Activated CD4-positive, alpha-beta T cell treated with anti-CD3 and anti-CD28 coated beads, Interleukin-2, amount 10 ng/mL, durations not matched to agents 7 days and 5 days (primary cell): ENCODE measurements at places on chromosomes 7 and 10. TPM values are rescaled to one million over a fixed set of nuclear protein-coding genes. Genes with fewer than 3 reads are reported as not detected.

- H3K27me3 ChIP-seq: no peaks in the 10 kb centered on the region
- H3K27ac ChIP-seq: no peak overlapping the region
- no peak for DNase-seq
- H3K4me3 ChIP-seq: no peak overlapping the region
- H3K36me3 ChIP-seq: no peaks in the 10 kb centered on the region
Measured at GRCh38 chr7:122369756-122370155, 65.2 kb upstream of the FEZF1 start.

DNA sequence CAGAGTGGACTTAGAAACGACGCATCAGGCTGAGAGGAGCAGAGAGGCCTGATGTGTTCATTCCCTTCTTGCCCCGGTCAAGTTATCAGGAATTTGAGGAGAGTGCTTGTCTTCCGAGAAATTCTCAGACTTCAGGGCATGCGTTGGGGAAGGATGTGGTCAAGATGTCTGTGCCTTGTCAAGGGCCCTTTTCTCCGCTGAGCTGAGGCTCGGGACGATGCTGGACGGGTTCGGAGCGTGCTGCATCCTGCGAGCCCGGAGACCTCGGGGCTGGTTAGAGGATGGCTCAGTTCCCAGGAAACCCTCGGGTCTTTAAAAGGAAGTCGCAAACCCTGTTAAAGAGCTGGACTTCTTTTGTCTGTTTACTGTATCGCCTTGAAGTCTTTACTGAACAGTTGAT, 325.4 kb downstream of the ADARB2 start:
- H3K36me3 ChIP-seq: no peaks in the 10 kb centered on the region
- H3K4me3 ChIP-seq: no peak overlapping the region
- DNase-seq: no peak
- H3K27ac ChIP-seq: no peak overlapping the region
- H3K27me3 ChIP-seq: peaks cover 8% of the 10 kb centered on the region

- no peak overlapping the region for H3K4me3 ChIP-seq
- H3K4me1 ChIP-seq: no peaks in the 10 kb centered on the region
- DNase-seq: no peak
- no peaks in the 10 kb centered on the region for H3K36me3 ChIP-seq
Measured at GRCh38 chr7:79531905-79532664, 78.6 kb upstream of the MAGI2 start.

GRCh38 chr10:125257521-125258108, 97.3 kb upstream of the CTBP2 start:
- no peak for DNase-seq
- H3K4me1 ChIP-seq: no peaks in the 10 kb centered on the region
- H3K27ac ChIP-seq: no peak overlapping the region
- H3K36me3 ChIP-seq: no peaks in the 10 kb centered on the region

DNA sequence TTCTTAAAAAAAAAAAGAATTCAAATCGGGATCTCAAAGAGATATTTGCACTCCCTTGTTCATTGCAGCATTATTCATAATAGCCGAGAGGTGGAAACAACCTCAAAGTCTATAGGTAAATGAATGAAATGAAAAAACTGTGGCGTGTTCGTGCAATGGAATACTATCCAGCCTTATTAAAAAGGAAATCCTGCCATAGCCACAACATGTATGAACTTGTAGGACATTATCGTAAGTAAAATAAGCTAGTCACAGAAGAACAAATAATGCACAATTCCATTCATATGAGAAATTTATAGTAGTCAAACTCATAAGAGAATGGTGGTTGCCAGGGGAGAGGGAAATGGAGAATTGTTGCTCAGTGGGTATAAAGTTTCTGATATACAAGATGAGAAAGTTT, 37.9 kb downstream of the GRK5 start:
- H3K27me3 ChIP-seq: no peaks in the 10 kb centered on the region
- H3K4me3 ChIP-seq: no peak overlapping the region
- peaks cover 6% of the 10 kb centered on the region for H3K36me3 ChIP-seq
- peaks cover 19% of the 10 kb centered on the region for H3K4me1 ChIP-seq
- H3K27ac ChIP-seq: no peak overlapping the region

DNA sequence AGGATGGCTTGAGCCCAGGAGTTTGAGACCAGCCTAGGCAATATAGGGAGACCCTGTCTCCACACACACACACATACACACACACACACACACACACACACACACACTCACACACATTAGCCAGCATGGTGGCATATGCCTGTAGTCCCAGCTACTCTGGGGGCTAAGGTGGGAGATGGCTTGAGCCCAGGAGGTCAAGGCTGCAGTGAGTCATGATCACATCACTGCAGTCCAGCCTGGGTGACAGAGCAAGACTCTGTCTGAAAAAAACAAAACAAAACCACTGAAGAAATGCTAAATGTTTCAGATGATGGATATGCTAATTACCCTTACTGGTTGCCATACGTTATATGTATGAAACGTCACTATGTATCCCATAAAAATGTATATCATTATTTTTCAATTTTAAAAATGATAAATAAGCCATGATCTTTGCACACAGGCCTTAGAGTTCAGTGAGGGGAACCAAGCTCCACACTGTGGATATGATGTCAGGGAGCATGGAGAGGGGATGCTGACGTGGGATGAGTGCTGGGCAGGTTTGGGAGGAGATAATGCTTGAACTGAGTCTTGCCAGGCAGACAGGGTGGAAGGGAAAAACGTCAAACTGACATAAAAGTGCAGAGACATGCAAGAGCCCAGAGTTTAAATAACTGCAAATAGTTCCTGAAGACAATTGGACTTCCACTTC, 45.9 kb upstream of the ARHGAP12 start:
- no peaks in the 10 kb centered on the region for H3K27me3 ChIP-seq
- no peak for DNase-seq
- no peak overlapping the region for H3K27ac ChIP-seq
- H3K4me1 ChIP-seq: peaks cover 31% of the 10 kb centered on the region
- no peak overlapping the region for H3K4me3 ChIP-seq

DNA sequence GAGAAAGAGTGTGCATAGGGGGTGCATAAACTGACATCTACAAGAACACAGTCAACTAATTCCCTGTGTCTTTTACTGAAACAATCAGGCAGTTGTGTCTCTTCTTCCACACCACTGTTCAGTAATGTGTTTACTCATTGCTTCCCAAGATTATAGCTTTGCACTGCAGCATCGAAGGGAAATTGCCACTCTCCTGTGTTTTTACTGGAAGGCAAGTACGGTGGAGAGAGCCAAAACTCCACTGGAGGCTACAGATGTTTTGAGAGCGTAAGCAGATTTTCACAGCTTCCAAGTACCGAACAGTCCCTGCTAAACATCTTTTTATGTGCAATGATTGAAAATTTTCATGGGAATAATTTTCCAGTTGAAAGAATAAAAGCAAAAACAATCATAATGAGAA, 510.5 kb upstream of the AKR1E2 start:
- no peak for DNase-seq
- no peak overlapping the region for H3K27ac ChIP-seq
- H3K36me3 ChIP-seq: no peaks in the 10 kb centered on the region
- no peak overlapping the region for H3K4me3 ChIP-seq
- no peaks in the 10 kb centered on the region for H3K4me1 ChIP-seq

DNA sequence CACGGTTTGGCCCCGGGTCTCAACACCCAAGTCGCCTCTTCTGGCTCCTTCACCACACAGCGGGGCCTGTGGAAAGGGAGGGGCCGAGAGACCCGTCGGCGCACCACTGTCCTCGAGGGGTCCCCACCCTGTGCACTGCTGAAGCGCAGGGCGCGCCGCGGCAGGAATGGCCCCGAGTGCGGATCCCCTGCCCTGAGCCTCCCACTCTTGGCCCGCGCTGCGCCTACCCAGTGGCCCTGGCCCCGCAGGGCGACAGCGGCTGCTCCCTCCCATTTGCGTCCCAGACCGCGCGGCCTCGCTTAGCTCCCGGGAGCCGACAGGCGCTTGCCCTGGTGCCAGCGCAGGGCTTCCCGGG, 2.1 kb upstream of the SFMBT2 start:
- peaks cover under 1% of the 10 kb centered on the region for H3K36me3 ChIP-seq
- peaks cover 34% of the 10 kb centered on the region for H3K27me3 ChIP-seq
- no peak overlapping the region for H3K4me3 ChIP-seq
- peaks cover 38% of the 10 kb centered on the region for H3K4me1 ChIP-seq

- no peak overlapping the region for H3K27ac ChIP-seq
- no peak overlapping the region for H3K4me3 ChIP-seq
- no peak for DNase-seq
Measured at GRCh38 chr10:61911425-61911824, 9.9 kb downstream of the ARID5B start.

DNA sequence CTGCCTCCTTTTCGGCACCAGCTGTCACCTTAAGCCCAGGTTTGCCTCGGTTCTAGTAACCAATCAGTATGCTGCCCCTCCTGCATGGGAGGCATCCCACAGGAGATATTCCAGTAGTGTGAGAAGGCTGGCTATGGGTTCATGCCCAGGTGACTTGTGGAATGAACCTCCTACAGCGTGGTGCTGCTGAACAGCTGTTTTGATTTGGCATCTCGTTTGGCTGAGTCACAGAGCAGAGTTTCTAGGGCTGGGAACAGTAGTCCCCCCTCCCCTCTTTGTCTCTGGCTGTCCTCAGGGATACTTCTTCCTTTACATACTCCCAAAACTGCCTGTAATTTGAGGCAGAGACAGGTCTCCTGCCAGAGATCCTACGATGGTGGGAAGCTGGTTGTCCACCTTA, 16.1 kb downstream of the R3HCC1L start:
- H3K4me1 ChIP-seq: peaks cover 4% of the 10 kb centered on the region
- H3K27ac ChIP-seq: no peak overlapping the region
- no peak overlapping the region for H3K4me3 ChIP-seq
- no peaks in the 10 kb centered on the region for H3K27me3 ChIP-seq
- peaks cover 62% of the 10 kb centered on the region for H3K36me3 ChIP-seq

DNA sequence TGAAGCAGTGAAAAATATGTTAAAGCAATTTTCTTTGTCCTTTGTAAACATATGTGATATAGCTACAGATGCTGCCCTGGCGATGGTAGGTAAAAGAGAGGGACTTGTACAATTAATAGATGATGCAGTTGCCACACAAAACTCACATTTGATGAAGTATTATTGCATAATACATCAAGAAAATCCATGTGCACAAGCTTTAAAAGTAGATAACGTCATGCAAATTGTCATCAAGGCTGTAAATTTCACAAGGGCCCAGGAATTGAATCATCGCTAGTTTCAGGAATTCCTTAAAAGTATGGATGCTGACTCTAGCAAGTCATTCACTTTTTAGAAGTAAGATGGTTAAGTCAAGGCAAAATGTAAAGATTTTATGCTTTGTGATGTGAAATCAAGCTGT, 10.0 kb downstream of the CYP3A5 start:
- H3K4me1 ChIP-seq: peaks cover 4% of the 10 kb centered on the region
- DNase-seq: no peak
- no peaks in the 10 kb centered on the region for H3K27me3 ChIP-seq
- no peak overlapping the region for H3K4me3 ChIP-seq

- peak; percentile 80 for DNase-seq
- peaks cover 74% of the 10 kb centered on the region for H3K36me3 ChIP-seq
- no peaks in the 10 kb centered on the region for H3K27me3 ChIP-seq
- H3K27ac ChIP-seq: peak overlapping the region; percentile 100
- H3K4me3 ChIP-seq: peak overlapping the region; percentile 97
- peaks cover 20% of the 10 kb centered on the region for H3K4me1 ChIP-seq
Measured at GRCh38 chr7:50307368-50308032, 3.0 kb downstream of the IKZF1 start.

- no peak overlapping the region for H3K27ac ChIP-seq
- peaks cover 6% of the 10 kb centered on the region for H3K27me3 ChIP-seq
- H3K4me3 ChIP-seq: no peak overlapping the region
- no peaks in the 10 kb centered on the region for H3K4me1 ChIP-seq
- no peaks in the 10 kb centered on the region for H3K36me3 ChIP-seq
Measured at GRCh38 chr10:95513008-95513589, 48.1 kb downstream of the SORBS1 start.

- no peaks in the 10 kb centered on the region for H3K36me3 ChIP-seq
- no peak for DNase-seq
- no peak overlapping the region for H3K4me3 ChIP-seq
- no peak overlapping the region for H3K27ac ChIP-seq
- peaks cover 5% of the 10 kb centered on the region for H3K4me1 ChIP-seq
Measured at GRCh38 chr10:7853226-7853842, 35.0 kb downstream of the TAF3 start.

GRCh38 chr10:110664483-110665420, 20.6 kb downstream of the RBM20 start:
- peaks cover 11% of the 10 kb centered on the region for H3K27me3 ChIP-seq
- H3K36me3 ChIP-seq: no peaks in the 10 kb centered on the region
- no peak for DNase-seq
- no peak overlapping the region for H3K27ac ChIP-seq
- H3K4me3 ChIP-seq: no peak overlapping the region

DNA sequence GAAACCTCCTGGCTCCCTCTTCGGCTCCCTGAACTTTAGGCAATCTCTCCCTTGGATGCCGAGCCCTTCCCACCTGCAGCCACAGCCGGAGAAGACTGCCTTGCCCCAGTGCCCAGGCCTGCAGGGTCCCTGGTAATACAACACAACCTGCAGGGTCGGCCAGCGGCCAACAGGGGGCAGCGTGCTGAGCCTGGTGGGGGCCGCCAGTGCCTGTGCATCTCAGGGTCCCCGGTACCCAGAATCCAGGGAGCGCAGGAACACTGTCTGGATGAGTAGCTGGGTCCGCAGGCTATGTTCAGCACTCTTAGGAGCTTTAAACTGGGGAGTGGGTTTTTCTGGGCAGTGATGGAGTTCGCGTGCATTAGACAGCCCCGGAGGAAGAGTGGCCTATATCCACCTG, 17.5 kb upstream of the C10orf71 start:
- no peak overlapping the region for H3K4me3 ChIP-seq
- peaks cover 4% of the 10 kb centered on the region for H3K4me1 ChIP-seq
- no peak for DNase-seq
- H3K36me3 ChIP-seq: no peaks in the 10 kb centered on the region
- peak overlapping the region; percentile 19 for H3K27ac ChIP-seq

DNA sequence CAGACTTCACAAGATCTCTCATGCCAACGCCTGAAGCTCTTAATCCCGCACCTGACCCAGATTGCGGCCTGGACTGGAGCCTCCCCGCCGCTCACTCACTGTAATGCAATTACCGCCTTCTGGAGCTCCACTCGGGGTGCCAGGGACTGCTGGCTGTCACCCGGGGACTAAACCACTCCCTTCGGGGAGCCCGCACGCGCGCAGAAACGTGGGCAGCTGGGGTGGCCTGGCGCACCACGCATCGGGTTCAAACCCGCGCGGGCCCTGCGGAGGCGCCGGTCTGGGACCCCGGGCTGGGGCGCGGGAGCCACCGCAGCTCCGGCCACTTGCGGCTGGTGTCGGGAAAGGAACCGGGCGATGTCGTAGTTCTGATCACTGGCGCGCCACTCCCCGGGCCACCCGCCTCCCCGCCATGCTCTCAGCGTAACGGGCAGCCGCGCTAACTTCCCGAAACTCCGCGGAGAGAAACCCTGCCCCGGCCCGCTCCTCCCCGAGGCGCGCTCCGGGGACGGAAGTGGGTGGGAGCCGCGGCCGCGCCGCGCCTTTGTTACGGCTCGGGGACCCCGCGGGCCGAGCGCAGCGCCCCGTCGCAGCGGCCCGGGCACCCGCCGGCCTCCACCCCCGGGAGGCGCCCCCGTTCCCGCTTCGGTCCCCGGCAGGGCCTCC, 100.3 kb upstream of the SVIL start:
- H3K36me3 ChIP-seq: peaks cover 14% of the 10 kb centered on the region
- peak overlapping the region; percentile 88 for H3K27ac ChIP-seq
- DNase-seq: peak; percentile 65
- H3K4me1 ChIP-seq: peaks cover 33% of the 10 kb centered on the region
- H3K4me3 ChIP-seq: peak overlapping the region; percentile 84

RAMP3 gene
- total RNA-seq: not detected

PRKG1 gene
- not detected for total RNA-seq

INTS15 gene
- total RNA-seq: 40.4 TPM

LIPN gene
- total RNA-seq: not detected

MLXIPL gene
- not detected for total RNA-seq

CALD1 gene
- 0.17 TPM for total RNA-seq

TACR2 gene
- not detected for total RNA-seq

LRRD1 gene
- not detected for total RNA-seq

WEE2 gene
- not detected for total RNA-seq
